Right atrium auricular region (tissue), 2 donors: ENCODE measurements at places on chromosomes 12 and 14. TPM values are rescaled to one million over a fixed set of nuclear protein-coding genes. Genes with fewer than 3 reads are reported as not detected.

- no peaks in the 10 kb centered on the region for H3K4me1 ChIP-seq
- no peak overlapping the region for H3K4me3 ChIP-seq
These were observed 43.9 kb downstream of the DICER1 start for GRCh38 chr14:95113476-95113875.

GRCh38 chr12:10030446-10030845 is at the start of gene CLEC9A:
Gene CLEC9A, plus strand, starts transcription at chr12:10030682. Its CDS starts 22,006 bp downstream, at chr12:10052688.
- H3K36me3 ChIP-seq: no peaks in the 10 kb centered on the region
- H3K4me1 ChIP-seq: no peaks in the 10 kb centered on the region
- H3K27me3 ChIP-seq: no peaks in the 10 kb centered on the region
- H3K4me3 ChIP-seq: no peak within 1 kb of the TSS
- DNase-seq: no peak
- H3K27ac ChIP-seq: no peak within 1 kb of the TSS

- H3K27ac ChIP-seq: no peak overlapping the region
- DNase-seq: no peak
- H3K27me3 ChIP-seq: no peaks in the 10 kb centered on the region
- peaks cover 4% of the 10 kb centered on the region for H3K4me1 ChIP-seq
These were observed 195.8 kb upstream of the DIO3 start for GRCh38 chr14:101365329-101366158.

SOX5 gene
- 5.6 TPM for total RNA-seq

TBX3 gene
- total RNA-seq: 16.1 TPM

KRT79 gene
- not detected for total RNA-seq

MYF6 gene
- total RNA-seq: not detected
